GM23338 (cell line): ENCODE measurements at places on chromosomes 7 and 10. TPM values are rescaled to one million over a fixed set of nuclear protein-coding genes. Genes with fewer than 3 reads are reported as not detected.

DNA sequence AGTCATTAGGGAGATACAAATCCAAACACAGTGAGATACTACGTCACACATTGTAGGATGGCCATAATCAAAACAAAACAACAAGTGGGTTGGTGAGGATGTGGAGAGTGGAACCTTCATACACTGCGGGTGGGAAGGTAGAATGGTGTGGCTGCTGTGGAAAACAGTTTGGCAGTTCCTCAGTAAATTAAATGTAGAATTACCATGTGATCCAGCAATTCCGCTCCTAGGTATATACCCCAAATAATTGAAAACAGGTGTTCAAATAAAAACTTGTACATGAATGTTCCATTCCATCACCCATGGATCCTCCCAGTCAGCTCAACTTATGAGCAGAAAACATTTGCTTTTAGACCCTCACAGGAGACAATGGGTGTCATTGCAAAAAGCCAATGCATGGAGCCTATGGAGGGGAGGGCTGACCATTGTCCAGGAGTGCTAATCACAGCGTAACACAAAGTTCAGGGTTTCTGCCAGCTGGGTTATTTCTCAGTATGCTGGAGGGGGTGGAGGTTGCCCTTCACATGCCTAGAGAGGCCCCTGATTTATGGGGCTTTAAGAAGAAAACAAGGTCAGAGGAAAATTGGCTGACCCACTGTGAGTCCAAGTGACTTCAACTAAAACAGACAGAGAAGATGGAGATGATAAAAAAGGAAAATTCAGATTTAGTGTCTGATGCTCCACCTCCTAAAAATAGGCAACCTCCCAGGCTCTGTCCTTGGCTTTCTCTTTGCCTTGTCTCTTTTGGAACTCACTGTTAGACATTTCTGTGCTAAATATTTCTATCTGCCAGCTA lies 124.1 kb downstream of the WDR11 start:
- DNase-seq: no peak

The FFAR4 gene
- total RNA-seq: not detected in 2 replicates

GRCh38 chr7:100407285-100408180 lies 21.0 kb downstream of the ZCWPW1 start:
- peak; percentile 89 for DNase-seq

The PSD gene
- 4.0 and 6.8 TPM in 2 replicates for total RNA-seq

DNA sequence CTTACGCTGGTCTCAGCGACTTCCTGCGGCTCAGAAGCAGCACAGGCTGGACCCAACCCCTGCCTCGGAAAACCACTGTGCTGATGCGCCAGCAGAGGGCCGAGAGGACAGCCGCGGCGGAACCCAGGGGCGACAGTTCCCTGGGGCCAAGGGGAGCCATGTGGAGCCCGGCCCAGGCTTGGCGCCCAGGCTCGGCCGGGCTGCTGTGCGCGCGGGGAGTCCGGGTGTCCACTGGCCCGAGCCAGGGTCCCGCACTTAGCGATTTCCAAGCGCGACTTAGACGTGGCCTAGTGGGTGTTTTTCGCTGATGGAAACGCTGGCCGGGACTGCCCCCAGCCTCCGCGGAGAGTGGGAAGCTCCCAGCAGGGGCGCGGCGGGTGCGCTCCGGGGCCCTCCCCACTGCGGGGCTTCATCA lies 18.6 kb upstream of the ZNF32 start:
- peak; percentile 79 for DNase-seq

The VPS37D gene
- 5.6 and 7.0 TPM in 2 replicates for total RNA-seq

DNA sequence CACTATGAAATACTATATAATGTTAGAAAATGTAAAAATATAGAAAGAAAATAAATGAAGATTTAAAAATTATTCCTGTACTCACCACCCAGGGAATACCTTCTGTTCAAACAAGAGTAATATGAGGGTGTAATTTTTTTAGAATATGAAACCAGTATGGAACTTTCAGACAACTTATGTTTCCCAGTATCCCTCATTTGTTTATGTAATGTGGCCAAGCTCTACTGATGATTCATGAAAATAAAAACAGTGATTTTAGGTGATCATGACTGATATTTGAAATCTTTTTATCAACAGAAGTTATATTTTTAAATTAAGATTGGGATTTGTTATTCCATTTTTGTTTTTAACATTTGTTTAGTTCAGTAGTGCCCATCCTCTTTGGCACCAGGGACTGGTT lies 18.8 kb downstream of the SLK start:
- no peak for DNase-seq

- no peak for DNase-seq
Measured at GRCh38 chr7:27922907-27923641, 183.1 kb downstream of the TAX1BP1 start.

The TSPAN33 gene
- 46.8 and 51.5 TPM in 2 replicates for total RNA-seq
